ENCODE measurements at places on chromosomes 7 and 10.
A peak's percentile ranks its signal among the peaks of the same experiment; 100 is the strongest.

- DNase-seq, result no peak
Observed at GRCh38 chr7:92698237-92698841, 108.1 kb upstream of the FAM133B start.

DNA sequence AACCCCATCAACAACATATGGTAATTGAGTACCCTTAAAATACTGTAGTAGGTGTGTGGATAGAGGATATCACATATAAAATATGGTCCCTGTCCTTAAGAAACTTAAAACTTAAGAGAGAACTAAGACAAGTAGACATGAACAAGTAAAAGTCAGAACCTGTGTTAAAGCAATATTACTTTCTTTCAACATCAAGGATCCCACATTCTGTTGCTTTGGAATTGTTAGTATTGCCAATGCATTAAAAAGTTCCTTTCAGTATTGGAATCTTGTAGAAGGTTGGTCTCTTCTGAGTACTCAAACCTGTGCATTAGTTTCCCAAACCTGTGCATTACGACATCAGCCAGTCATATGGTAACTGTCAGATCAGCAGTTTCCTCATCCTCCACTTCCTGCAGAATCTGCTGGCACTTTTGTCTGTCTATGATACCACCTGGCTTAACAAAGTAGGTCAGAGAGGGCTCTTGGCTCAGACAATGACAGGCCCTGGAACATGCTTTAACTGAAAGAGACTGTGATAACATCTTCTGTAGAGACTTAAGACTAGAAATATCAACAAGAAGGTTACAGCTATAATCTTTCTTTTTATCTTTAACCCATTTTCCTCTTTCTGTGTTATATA, 56.5 kb downstream of the CCDC71L start:
- no peak for DNase-seq

- DNase-seq, result no peak
Observed at GRCh38 chr10:124627866-124628675, 116.1 kb downstream of the FAM53B start.

DNA sequence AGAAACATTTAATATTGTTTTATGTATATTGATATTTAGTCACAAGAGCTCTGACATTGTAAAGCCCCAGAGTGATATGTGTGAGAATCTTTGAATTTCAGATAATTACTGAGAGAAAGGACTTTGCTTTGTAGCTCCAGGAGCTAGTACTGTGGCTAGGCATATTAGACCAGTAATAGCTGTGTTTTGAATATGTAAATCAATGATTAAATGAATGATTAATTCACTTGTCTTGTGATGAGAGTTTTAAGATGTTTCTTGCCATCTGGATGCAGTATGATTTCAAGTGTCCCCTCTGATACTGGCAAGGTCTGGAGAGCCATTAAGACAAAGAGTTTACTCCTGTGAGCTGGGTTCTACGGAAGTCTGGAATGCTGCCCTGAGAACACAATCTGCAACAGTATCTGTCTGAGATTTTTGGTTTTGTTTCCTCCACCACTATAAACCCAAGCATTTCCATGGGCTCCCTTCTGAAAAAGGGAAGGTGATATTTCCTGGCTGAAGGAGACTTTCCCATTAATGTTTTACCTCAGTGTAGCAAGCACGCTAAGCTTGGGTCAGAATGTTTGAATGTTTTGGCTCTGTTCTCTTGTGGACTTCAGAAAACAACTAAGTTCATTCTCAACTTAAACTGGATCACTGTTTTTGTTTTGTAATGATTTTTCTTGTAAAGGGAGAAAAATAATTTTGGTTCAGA, 61.3 kb upstream of the BICC1 start:
- no peak for DNase-seq

- no peak for DNase-seq
Observed at GRCh38 chr7:123871998-123872867, 27.3 kb downstream of the HYAL4 start.

GRCh38 chr7:45656431-45656830, 82.3 kb downstream of the ADCY1 start:
- DNase-seq, result no peak

DNA sequence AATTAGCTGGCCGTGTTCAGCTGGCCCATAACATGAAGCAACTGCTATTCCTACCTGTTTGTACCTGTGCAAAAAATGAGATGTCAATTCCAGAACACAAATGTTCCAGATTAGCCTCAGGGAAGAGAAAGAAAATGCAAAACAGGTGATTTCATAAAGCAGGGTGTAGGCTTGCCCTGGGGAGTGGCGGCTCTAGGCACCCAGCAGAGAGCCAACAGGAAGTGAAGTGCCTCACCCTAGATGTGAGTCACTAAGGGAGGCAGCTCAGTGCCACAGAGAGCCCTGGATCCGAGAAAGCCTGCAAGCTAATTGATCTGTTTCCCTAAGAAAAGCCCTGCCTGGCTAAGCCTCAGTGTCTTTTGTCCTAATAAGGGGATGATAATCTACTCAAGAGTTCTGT, 240.0 kb downstream of the ARHGAP21 start:
- DNase-seq, result peak; percentile 12

GRCh38 chr10:15742102-15742501, 22.4 kb upstream of the ITGA8 start:
- no peak for DNase-seq

GRCh38 chr10:129345763-129346162, 121.3 kb upstream of the MGMT start:
- no peak for DNase-seq

DNA sequence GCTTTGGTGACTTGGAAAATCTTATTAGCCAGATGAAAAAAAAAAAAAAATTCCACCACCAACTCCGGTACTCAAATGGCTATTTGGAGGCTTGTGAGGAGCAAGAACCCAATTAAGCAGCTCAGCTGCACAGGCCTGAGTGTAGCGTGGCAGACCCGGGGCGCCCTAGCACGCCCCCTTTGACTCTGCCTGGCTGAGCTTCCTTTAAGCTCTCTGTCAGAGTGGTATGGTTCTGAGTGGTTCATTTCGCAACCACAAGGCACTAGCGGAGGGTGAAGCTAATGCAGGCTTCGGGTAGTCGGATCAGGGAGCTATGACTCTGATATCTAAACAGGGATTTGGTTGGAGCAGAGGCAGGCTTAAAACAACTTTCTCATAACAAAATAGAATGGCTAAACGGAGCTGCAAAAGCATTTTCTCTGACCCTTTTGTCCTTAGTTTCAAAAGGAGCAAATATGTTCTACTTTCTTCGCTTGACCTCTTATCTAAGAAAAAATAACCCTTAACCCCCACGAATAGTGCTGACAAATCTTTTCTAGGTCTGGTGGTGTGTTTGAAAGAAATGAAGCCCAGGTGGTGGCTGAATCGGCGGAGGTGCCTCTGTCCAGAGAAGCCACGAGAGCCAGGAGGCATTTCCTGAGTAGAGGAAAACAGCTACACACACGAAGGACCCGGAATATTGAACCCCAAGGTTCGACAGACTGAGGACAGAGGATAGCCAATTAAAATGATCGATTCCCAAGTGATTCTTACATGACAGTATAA, 285.4 kb upstream of the GLI3 start:
- DNase-seq, result no peak

DNA sequence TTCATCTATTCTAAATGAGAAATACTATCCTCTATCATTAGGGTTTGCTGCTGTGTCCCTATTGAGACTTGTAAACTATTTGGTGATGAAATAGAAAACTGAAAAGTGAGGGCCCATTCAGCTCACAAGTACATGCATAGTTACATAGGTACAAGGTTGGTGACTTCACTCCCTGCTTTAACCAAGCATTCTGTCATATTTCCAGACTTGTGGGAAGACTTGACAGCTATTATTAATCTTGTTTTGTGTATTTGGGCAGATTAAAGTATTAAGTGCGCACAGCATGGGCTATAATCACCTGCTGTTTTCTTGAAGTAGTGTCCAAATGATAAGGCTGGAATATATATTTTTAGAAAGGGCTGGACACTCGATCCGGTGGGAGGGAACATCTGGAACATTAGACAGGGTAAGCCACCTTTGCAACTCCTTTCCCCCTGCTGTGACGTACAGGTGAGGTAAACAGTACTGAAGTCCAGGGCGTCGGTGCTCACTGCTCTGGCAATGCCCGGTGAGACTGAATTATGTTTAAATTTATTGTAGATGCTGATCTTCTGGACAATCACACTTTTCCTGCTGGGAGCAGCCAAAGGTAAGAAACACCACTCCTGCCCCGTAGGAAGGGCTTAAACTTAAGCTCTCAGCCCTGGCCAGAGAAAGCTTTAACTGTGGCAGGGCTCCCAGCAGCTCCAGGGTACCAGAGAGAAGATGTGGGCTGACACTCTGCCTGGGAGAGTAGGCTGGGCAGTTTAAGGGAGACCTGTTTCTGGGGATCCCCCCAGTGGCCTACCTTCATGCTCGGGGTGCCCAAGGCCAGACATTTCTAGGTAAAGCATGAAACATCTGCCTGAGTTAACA, at the start of gene PNLIPRP1:
Gene PNLIPRP1, plus strand, starts transcription at position 370 of the 855 bp plus-strand sequence. Its CDS starts 171 bp downstream, at position 541.
- DNase-seq, result no peak

GRCh38 chr7:20466543-20467021, 135.9 kb downstream of the ITGB8 start:
- no peak for DNase-seq

DNA sequence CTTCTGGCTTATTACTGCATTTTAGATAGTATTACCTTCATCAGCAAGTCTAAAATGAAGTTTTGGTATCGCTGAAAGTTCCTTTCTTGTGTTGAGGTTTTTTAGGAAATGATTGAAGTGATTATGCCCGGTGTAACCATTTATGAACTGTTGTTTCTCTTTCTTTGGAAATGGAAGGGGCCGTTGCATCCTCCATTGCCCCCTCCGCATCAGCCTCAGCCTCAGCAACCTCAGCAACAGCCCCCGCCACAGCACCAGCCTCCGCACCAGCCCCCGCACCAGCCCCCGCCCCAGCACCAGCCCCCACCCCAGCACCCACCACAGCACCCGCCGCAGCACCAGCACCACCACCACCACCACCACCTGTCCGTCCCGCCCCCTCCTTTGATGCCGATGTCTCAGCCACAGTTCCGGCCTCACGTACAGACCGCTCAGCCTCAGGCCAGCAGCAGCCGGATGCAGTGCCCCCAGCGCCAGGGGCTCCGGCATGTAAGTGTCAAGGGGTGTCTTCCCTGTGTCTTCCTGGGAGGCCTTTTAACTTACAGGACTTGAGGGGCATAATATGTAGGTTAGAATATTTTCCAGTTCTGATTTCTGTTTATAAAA, 72.6 kb downstream of the SHH start:
- no peak for DNase-seq

DNA sequence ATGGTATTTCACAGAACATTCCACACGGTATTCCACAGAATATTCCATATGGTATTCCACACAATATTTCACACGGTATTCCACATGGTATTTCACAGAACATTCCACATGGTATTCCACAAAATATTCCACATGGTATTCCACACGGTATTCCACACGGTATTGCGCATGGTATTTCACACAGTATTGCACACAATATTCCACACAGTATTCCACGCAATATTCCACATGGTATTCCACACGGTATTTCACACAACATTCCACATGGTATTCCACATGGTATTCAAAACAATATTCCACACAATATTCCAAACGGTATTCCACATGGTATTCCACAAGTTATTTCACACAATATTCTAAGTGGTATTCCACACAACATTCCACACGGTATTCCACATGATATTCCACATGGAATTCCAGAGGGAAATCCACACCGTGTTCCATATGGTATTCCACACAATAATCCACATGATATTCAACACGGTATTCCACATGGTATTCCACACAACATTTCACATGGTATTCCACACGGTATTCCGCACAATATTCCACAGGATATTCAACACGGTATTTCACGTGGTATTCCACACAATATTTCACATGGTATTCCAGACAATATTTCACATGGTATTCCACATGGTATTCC, 136.7 kb upstream of the CHST15 start:
- no peak for DNase-seq

- DNase-seq, result peak; percentile 18
Observed at GRCh38 chr7:47088329-47089067, 493.4 kb downstream of the TNS3 start.

- DNase-seq, result no peak
Observed at GRCh38 chr7:150322833-150323681, at the start of the genes ACTR3C and LRRC61. Gene ACTR3C (minus strand): TSS chr7:150323545. CDS start chr7:150295296, 28,249 bp downstream. Gene LRRC61 (plus strand): TSS chr7:150323355. CDS start chr7:150336862, 13,507 bp downstream.
